ENCODE measurements at places on chromosomes 13 and 19.

DNA sequence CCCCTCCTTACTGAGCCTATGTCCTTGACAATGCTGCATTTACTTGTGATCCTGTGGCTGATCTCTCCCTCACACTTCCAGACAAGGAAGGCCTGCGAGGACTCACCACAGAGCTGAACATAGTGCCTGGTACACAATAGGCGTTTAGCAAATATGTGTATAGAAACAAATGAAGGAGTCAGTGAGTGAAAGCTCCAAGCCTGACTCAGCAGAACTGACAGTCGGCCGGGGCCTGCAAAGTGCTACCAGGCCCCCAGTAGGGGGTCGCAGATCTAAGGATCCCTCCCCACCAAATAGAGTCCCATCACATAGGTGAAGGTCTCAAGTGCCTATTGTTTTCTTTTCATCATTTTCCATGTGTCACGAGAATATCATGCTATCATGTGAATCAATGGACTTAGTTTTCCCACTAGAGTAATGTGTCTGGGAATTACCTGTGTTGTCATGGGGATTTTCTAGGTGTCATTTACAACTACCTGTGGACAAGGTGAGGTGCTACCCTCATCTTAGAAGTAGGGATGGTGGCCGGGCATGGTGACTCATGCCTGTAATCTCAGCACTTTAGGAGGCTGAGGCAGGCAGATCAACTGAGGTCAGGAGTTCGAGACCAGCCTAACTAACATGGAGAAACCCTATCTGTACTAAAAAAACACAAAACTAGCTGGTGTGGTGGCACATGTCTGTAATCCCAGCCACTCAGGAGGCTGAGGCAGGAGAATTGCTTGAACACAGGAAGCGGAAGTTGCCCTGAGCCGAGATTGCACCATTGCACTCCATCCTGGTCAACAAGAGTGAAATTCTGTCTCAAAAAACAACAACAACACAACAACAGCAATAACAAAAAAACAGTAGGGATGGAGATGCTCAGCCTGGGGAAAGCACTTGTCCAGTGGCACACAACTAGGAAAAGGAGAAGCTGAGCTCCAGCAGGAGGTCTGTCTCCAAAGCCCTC lies 50.3 kb upstream of the CYP2A7 start:
- DNase-seq: no peak

DNA sequence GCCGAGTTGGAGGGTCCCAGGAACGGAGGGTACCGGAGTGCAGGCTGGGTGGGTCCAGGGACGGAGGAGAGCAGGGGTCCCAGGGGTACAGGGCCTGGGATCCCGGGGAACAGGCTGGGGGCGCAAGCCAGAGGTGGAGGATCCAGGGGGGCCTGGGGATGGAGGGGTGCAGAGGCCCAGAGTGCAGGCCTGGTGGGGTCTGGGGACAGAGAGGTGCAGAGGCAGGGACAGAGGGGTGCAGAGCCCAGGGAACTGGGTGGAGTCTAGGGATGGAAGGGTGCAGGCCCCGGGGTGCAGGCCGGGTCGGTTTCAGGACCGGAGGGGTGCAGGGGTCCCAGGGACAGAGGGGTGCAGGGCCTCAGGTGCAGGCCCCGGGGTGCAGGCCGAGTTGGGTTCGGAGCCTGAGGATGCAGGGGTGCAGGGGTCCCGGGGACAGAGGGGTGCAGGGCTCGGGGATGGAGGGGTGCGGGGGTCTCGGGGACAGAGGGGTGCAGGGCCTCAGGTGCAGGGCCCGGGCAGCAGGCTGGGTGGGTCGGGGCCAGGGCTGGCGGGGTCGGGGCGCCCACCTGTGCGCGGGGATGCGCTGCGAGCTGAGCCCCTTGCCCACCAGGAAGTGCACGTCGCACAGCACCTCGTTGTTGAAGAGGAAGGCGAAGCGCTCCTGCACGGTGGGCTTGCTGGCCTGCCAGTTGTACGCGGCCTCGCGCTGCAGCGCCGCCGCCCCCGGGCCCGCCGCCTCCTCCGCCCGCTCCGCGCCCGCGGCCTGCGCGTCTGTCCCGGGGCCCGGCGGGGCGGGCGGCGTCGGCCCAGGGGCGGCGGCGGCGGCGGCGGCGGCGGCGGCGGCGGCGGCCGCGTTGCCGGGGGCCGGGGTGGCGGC lies 545 bp downstream of the BTBD2 start:
- peak; percentile 33 for DNase-seq

DNA sequence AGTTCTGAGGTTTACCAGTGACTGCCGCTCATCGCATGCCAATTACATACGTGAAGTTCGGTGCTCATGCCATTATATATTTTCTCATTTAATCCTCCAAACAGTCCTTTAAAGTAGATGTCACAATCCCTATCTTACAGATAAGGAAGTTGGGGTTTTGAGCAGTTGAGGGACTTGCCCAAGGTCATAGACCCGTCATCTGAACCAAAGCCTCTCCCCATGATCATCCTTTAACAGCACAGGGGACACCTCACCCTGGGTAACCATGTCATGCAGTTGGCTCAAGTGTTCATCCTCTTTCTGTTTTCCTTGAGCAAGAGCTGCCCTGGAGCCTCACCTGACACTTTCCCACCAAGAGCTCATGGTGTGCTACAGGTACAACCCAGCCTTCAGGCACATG lies 69.1 kb downstream of the HSPH1 start:
- no peak for DNase-seq

GRCh38 chr13:33349986-33350826 lies 64.7 kb upstream of the STARD13 start:
- no peak for DNase-seq

- no peak for DNase-seq
Measured at GRCh38 chr19:48182434-48182833, 12.0 kb downstream of the ZSWIM9 start.

DNA sequence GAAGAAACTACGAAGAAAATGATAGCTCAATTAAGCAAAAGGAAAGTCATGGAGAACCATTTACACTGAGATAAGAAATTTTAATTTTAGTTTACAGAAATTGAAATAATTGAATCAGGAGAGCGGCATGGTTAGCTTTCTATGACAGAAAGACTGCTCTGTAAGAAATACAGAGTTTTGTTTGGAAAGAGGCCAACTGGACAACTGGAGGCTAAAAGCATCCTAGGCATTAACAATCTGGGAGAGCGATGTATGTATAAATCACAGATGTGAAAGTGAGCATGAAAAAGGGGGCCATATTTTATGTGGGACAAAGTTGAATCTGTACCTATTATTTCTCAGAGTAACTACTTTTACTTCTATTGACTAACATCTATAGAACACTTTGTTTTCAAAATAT lies 1608.8 kb upstream of the PCDH20 start:
- DNase-seq: no peak

- DNase-seq: no peak
Measured at GRCh38 chr19:3832001-3832400, 36.8 kb downstream of the ZFR2 start.

GRCh38 chr19:49688531-49689132 lies 762 bp upstream of the ADM5 start:
- DNase-seq: no peak

GRCh38 chr13:40175639-40176038 lies 490.8 kb downstream of the FOXO1 start:
- DNase-seq: no peak

Measured in activated naive CD4-positive, alpha-beta T cell treated with Interleukin-2 at 50 U/mL for 16 hours (primary cell).